ENCODE measurements at places on chromosomes 7 and 10.

DNA sequence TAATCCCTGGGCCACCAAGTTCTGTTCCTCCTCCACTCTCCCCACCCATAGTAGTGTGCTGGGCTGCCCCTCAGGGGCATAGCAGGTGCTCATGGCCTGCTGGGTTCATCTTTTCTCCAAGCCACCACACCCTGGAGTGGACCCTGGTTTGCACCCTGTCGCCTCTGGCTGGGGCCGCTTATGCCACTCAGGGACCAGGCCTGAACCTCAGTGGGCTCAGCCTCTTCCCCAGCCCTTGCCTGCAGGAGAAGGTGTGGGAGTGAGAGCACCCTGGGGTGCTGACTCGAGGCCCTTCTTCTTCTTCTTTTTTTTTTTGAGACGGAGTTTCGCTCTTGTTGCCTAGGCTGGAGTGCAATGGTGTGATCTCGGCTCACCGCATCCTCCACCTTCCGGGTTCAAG is 10.2 kb downstream of the CLIP2 start:
- no peak for DNase-seq

DNA sequence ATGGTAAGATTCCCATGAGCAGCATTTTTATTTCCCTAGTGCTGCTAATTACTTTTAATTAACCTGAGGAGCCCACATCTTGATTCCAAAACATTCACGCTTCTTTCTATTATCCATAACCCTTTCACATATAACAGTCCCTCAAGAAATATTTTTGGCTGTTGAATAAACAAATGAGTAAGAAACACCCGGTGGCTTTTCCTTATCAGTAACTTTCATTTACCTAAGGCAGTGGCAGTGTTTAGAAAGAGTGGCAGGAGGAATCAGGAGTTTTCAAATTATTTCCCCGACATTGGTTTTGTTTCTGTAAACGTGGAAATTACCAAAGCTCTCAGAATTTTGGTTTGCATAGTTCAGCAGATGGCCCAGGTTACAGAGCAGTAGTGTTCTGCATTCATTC is 1015.6 kb upstream of the LRRTM3 start:
- DNase-seq = no peak

DNA sequence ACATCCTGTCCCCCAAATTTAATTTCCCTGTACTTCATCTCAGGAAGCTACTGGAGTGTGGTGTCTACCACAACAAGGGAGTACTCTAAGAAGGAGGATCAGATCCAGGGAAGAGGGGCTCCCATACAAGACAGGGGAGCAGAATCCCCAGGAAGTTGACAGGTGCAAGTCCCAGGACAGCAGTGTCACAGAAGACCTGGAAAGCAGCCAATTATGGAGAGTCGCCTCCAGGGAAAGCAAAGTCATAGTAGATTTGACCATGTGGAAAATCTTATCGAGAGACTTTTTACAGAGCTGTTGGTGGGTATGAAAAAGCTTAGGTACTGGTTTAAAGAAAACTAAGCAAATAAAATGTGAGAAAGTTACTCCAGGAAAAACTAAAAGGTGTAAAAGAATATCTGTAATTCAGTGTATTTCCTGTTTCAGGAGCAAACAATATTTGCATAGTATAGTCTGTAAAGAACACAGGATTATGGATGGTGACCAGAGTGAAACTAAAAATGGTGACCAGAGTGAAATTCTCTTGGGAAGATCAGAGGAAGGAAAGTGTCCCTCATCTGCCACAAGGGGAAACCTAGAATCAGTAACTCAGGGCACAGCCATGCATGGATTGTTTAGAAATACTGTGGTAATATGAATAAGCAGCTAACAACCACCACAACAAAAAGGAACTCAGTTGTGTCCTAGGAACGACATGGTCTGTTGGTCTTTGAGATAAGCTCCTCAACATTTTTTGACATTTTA is 44.5 kb downstream of the LANCL2 start:
- peak; percentile 70 for DNase-seq

DNA sequence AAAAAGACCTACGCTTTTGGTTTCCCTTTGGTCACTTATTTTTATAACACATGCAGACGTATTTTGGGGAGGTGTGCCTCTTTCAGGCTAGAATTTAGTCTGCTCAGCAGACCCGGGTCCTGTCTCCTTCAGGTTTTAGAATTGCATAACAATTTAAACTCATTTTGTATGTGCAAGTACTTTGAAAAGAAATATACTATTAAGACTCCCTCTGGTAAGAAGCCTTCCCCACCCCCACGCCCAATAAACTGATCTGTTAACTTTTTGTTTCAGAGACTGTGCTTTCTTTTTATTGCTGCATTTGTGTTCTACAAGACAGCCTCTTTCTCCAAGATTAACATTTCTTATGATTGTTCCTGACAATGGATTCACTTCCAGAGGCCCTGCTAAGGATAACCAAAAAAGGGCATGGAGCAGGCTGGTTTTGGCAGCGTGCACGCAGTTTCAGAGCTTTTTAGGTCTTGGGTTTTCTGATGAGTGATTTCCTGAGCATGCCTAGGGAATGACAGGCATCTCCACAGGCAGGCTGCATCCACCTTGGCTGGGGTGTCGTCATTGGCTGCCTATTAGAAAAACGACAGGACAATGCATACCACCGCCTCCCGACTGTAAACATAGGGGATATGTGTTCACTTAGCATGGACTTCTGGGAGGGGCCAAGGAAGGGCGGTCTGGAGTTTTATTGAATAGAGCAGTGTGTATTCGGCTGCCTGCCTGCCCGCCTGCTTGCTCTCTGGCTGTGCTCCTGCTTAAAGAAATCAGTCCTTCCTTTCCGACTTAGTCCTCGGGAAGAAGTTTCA is at the start of gene CALD1:
TSS of gene CALD1 (plus strand) at position 694 of the 800 bp plus-strand sequence. CDS start 88,100 bp downstream, outside the sequence.
- DNase-seq = no peak

DNA sequence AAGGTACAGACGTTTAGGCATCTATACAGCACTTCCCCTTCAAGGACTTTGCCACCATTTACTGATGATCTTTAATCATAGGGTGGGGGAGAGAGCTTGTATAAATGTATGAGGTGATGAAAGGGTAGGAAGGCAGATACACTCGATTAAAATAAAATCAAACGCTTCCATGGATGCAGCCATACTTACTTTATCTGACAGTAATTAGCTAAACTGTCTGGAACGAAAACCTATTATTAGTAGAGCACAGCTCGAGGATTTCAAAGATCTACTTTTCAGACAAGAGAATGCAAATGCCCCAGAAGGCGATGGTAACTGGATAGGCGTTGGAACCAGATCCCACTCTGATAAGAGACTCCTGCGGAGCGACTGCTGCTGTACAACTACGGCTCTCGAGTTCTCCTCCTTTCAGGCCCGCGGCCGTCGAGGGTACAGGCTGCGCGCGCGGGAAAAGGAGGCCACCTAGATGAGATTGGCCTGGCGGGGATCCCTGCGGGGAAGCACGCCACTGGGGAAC is 3.1 kb upstream of the NKX2-3 start:
- DNase-seq = no peak

GRCh38 chr10:7338469-7338868 is 72.4 kb downstream of the SFMBT2 start:
- no peak for DNase-seq

DNA sequence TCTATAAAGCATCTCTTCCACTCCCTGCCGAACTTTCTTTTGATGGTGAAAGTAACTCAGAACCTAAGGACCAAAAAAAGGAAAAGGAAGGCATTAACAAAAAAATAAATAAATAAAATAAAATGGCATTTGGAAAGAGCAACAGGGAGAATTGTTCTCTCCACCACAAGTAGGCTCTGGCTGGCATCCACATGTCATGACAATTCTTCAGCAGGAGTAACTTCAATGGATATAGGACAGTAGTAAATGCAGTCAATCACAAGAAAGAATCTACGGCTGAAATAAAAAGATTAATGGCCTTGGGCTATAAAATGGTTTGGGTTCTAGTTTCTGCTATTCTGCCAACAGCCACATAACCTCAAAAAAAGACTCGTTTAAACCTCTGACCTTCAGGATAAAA is 23.9 kb downstream of the NCAPG2 start:
- no peak for DNase-seq

DNA sequence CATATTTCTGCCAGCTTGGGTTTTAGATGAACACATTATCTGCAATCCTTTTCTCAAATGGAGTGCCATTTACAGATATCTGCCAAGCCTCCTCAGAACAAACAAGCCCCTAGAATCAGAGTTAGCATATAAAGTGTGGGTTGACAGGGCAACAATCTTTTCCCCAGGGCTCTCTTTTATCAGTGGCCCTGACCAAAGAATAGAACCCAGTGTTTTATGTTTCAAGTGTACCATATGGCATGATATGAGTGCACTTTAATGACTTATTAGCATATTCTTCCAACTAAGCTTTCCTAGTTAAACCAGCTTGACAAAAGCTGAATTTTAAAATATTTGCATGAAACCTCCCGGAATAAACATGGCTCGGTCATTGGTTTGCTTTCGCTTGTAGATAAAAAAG is 57.3 kb downstream of the EVX1 start:
- no peak for DNase-seq

- DNase-seq = no peak
Observed at GRCh38 chr7:150947761-150948651, 30.1 kb downstream of the KCNH2 start.

DNA sequence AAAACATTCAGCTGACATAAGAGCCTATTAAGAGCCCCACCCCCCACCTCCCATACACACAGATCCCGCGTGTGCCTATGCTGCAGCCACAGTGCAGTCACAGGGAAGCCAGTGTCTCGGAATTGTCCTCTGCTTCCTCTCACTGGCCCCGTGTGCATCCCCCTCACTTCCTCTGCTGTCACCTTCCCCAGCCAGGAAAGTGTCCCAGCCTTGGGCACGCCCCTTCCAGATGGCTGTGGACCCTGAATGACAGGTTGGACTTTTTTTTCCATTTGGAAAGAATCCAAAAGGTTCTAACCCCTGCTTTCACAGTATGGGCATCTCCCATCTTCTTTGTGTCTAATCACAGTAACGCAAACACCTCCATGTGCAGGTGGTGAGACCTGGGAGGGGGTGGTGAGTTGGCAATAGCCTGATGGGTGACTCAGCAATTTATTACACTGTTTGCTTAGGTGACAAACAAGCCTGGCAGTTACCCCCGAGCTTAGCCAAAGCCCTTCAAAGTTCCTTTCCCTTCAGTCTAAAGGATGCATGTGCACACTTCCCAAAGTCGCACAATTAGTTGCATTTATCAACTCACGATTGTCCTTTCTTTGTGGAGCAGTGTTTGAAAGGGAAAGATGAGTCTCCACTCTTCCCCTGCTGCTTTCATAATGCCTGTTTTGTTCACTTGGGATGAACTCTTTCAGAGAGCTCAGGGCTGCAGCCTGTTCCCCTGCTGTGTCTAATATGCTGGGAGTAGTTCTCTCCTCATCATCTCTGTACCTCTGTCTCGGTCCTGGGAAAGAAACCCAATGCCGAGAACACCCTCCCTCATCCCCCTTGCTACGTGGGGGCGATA is 67.5 kb upstream of the EFCAB10 start:
- DNase-seq = no peak

GRCh38 chr7:144786079-144786478 is 49.8 kb downstream of the TPK1 start:
- no peak for DNase-seq
